Fibroblast of lung (primary cell): ENCODE measurements at places on chromosomes 7 and 10. TPM values are rescaled to one million over a fixed set of nuclear protein-coding genes. Genes with fewer than 3 reads are reported as not detected.

MSMB gene
- not detected in 2 replicates for polyA plus RNA-seq

LIPF gene
- polyA plus RNA-seq, result 0.05 TPM in 1 of 2 replicates, not detected in the other

SUGCT gene
- 5.5 and 8.4 TPM in 2 replicates for polyA plus RNA-seq

DNA sequence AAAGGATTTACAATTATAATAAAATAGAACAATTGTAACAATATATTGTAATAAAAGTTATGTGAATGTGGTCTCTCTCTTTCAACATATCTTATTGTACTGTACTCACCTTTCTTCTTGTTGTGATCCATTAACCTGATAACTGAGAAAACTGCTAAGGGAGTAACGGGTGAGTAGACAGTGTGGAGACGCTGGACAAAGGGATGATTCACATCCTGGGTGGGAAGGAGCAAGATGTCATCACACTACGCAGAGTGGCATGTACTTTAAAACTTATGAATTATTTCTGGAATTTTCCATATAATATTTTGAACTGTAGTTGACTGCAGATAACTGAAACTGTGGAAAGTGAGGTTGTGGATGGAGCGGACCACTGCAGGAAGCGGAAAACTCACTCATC, 91.2 kb upstream of the PLPP4 start:
- DNase-seq, result no peak

DNA sequence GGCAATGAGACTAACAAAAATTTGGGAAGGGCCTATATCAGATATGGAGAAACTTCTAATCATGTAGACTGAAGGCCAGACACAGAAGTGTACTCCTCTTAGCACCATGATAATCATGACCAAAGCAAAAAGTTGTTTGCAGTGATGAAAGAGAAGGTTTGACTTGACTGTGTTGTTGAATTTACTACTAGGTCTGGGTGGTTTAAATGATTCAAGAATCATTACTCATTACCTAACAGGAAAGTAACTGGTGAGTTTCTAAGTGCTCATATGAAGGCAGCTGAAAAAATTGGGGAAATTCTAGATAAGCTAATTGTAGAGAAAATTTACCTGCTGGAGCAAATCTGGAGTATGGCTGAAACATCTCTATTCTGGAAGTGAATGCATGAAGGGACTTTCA, 451.5 kb upstream of the SORCS1 start:
- DNase-seq, result no peak

DNA sequence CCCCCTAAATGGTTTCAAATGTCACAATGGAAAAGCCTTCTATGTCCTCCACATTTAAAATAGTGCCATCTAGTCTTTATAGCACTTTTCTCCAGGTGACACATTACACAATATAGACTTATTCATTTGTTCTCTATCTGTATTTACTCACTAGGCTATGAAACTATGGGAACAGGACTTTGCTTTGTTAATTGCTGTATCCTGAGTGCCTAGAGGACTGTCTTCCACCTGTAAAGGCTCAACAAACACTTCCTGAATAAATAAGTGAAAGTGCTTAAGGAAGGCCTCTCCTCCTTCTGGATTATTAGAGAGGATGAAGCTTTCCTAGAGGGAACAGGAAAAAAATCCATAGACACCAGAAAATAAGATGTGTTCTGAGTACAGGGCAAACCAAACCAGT, 397.6 kb upstream of the LRRN3 start:
- DNase-seq, result no peak

- DNase-seq, result no peak
Observed at GRCh38 chr7:16326106-16326505, 95.2 kb downstream of the CRPPA start.

GRCh38 chr10:105742184-105742583, 1101.1 kb downstream of the SORCS3 start:
- DNase-seq, result no peak

- no peak for DNase-seq
Observed at GRCh38 chr10:95356-96115, 39.7 kb upstream of the ZMYND11 start.

DNA sequence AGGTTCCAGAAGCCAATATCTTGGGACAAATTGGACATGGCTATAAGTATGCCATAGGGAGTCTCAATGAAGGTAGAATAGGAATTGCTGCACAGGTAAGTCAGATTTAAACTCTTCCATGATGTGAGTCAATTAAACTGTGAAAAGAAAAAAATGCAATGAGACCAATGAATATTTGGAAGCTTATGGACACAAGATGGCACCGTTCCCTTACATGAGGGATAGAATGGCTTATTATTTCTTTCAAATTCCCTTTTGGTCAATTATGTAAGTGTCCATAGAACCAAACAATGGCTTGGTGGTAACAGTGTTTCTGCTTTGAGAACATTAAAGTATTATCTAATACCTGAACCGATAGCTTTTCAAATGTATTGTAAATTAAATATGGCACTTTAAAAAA, 35.6 kb downstream of the ACADSB start:
- DNase-seq, result peak; percentile 18

DNA sequence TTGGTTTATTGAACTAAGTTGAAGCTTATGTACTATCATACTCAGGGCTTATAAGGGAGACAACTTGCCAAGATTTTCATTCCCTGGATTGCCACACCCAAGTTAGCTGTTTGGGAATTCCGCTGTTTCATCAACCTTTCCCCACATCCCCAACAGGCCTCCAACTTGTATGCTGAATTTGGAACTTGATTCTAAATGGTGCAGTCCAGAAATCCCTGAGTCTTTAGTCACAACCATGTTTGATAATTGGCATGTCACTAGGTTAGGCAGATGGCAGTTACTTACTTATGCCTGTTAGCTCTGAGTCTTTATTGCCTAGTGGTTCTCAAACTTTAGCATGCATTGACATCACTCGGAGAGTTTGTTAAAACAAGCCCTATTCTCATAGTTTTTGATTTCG, 135.4 kb upstream of the PRPS1L1 start:
- DNase-seq, result no peak

DNA sequence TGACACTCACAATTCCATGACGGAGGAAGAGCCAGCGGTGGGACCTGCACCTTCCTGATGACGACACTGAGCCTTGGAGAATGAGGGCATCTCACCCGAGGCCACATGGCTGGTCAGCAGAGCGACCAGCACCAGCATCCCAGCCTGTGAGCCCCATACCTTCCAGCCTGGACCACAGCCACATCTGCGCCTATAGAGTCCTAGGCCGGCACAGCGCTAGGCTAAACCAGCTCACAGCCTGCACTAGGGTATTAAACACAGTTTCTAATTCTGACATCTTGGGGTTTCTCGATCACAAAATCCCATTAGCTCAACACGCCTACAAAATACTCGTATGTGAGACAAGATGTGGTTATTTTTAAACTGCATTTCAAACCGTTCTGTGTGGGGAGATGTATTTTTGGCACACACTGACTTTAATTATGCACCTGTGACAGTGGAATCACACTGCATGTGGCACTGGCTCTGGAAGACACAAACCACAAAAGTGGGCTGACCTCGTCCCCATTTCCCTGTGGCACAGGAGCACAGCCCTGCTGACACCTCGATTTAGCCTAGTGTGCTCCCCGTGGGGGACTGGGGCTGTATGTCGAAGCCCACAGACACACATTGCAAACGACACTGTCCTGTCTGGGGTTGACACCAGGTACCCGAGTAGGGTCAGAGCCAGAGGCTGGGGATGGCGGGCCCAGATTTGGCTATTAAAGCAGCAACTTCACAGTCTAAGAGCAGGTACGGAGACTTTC, 32.5 kb downstream of the CPXM2 start:
- DNase-seq, result no peak

DNA sequence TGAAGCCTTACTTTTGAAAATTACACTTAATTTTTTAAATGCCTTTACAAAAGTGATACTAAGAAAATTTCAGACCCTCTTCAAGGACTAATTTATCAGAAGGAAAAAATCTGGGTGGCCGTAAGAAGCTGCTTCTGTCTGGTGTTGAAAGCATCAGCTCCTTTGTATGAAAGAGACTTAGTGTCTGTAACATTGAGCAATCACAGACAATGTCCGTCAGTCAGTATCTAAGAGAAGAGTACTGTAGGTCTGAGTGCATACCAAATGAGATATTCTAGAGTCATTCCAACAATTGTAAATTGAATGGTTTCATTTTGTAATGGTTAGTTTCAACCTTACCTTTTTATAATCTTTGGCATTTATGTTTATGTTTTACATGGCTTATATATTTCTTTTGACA, 11.1 kb upstream of the MDFIC start:
- DNase-seq, result no peak

- DNase-seq, result no peak
Observed at GRCh38 chr10:131075218-131075770, 236.2 kb downstream of the TCERG1L start.

- peak; percentile 63 for DNase-seq
Observed at GRCh38 chr7:106737202-106737562, 76.2 kb upstream of the CCDC71L start.

DNA sequence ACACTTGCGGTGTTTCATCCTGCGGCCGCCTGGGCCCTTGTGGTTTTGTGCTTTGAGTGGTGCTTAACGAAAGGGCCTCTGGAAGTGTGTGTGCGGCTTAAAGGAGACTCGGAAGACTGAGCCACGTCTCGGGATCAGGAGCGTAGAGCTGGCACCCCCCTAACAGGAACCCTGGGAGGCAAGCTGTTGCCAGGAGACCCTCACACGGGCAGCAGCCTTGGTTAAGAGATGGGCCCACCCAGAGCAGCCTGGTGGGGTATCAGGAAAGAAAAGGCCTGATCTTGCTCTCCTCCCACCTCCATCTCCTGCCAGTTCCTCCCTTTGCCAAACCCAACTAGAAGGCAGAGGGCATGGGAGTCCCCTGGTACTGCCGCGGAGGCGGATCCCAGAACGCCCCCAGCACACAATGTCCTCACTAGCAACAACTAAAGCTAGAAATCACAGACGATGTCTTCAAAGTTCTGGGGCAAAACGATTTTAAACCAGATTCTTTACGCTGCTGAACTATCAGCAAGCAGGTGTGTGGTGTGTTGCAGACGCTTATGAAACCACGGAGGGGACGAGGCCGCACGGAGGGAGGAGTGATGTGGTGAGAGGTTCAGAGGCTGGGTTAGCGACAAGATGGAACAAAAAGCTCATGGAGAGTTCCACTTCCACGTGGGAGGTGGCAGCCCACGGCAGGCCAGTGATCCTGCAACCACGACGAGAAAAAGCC, 67.0 kb upstream of the INPP5A start:
- DNase-seq, result no peak

DNA sequence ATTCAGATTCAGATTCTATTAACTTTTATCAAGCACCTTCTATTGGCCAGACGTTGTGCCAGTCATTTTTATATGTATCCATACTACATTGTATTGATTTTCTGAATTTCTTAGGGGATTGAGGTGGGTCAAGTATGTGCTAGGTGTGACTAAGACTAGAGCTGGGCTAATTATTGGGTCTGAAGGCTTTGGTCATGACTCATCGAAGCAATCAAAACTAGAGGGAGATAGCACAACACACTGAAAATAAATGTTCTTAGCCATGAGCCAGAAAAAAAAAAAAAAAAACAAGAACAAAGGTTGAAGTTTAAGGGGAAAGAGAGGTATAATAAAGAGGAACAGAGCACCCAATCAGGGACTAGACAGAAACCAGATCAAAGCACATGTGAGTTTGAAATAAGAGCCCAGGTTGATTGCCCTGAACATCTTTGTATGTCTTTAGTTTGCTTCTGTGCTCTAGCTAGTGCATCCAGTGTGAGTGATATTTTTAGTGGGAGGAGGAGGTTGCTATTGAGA, 171.6 kb upstream of the FOXP2 start:
- peak; percentile 4 for DNase-seq

- DNase-seq, result peak; percentile 17
Observed at GRCh38 chr10:33441561-33441960, 107.1 kb upstream of the NRP1 start.

- no peak for DNase-seq
Observed at GRCh38 chr7:26374647-26375373, 83.1 kb downstream of the SNX10 start.

DNA sequence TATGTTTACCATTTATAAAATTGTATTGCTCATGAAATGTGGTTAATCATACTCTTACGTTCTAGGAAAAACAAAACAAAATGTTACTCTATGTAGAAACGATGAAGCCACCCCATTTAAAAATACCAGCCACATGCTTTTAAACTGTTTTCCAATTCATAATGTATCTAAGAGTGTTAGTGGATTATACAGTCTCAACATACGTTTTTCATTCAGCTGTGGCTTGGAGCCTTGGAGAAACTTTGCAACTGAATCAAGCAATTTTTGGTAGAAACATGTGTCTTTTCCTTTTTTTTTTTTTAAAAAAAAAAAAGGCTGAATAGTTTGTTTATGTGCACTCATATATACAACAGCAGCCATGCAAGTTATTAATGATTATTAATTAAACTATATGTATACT, 378.0 kb upstream of the SEMA3D start:
- no peak for DNase-seq

DNA sequence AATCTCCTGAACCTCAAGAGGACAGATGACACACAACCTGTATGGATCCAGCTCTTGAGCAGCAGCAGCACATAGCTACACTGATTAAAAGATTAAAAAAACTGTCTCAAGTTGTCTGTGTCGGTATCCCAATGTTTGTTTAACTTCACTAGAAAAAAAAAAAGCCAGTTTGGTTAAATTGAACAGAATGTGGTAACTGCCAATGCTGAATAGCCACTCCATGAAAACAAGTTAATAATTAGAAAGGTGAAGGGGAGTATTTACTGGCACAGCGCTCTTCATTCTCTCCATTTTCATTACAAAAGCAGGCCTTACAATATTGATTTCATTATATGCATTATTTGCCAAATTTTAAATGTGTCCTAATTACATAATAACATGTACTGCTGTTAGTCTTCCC, 47.6 kb downstream of the GDI2 start:
- no peak for DNase-seq

- no peak for DNase-seq
Observed at GRCh38 chr7:113263749-113264148, 145.4 kb upstream of the SMIM30 start.

DNA sequence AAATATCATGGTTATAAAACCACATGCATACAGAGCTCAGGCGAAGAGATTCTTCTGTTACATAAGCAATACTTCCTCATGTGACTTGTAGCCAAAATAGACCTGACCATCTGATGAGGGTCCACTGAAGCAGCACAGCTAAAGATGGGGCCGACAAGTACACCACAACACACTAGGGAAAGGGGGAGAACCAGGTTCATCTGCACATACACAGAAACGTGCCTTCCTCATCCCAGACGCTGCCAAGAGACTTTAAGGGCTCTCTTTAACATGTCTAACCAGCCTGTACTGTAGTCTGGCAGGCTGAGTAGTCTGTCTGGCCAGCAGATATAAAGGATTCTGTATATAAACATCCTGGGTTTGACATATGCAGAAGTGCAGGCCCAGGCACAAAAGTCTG, 30.3 kb downstream of the ERCC6 start:
- DNase-seq, result no peak

GRCh38 chr10:118729641-118730258, 25.0 kb downstream of the CACUL1 start:
- DNase-seq, result no peak

- DNase-seq, result no peak
Observed at GRCh38 chr7:88851220-88851619, 55.7 kb upstream of the TEX47 start.

GRCh38 chr10:130250127-130250526, 113.9 kb downstream of the GLRX3 start:
- DNase-seq, result no peak
